GM04504 (cell line): ENCODE measurements at places on chromosomes 2 and 18.
A peak's percentile ranks its signal among the peaks of the same experiment; 100 is the strongest.

- DNase-seq = peak; percentile 44
Measured at GRCh38 chr2:220144411-220144810, 517.0 kb downstream of the SLC4A3 start.

DNA sequence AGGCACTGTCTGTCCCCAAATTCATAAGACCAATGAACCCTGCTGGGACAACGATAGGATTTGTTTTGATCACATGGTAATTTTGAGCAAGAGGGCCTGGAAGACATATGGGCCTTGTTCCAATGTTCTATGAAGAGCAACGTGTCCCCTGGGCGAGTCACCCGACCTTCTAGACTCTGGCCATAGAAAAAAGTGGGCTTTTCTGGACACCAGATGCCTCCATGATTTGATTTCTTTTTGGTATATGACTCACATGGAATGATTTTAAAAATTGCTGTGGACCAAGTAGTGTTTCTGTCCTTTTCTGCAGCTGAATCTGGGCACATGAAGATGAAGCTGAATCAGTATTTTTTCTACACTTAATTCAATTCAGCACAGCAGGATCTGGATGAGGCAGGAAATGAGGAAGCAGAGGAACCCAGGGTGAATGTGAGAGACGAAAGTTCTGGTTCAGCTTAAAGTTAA lies 104.9 kb downstream of the CDC42EP3 start:
- peak; percentile 59 for DNase-seq

- DNase-seq = no peak
Measured at GRCh38 chr2:182921234-182921633, 54.8 kb upstream of the FRZB start.

GRCh38 chr18:41783065-41783818 lies 171.8 kb upstream of the PIK3C3 start:
- DNase-seq = no peak

GRCh38 chr2:8806885-8807704 lies 30.3 kb downstream of the KIDINS220 start:
- no peak for DNase-seq

GRCh38 chr2:105771836-105772235 lies 27.1 kb downstream of the NCK2 start:
- no peak for DNase-seq

DNA sequence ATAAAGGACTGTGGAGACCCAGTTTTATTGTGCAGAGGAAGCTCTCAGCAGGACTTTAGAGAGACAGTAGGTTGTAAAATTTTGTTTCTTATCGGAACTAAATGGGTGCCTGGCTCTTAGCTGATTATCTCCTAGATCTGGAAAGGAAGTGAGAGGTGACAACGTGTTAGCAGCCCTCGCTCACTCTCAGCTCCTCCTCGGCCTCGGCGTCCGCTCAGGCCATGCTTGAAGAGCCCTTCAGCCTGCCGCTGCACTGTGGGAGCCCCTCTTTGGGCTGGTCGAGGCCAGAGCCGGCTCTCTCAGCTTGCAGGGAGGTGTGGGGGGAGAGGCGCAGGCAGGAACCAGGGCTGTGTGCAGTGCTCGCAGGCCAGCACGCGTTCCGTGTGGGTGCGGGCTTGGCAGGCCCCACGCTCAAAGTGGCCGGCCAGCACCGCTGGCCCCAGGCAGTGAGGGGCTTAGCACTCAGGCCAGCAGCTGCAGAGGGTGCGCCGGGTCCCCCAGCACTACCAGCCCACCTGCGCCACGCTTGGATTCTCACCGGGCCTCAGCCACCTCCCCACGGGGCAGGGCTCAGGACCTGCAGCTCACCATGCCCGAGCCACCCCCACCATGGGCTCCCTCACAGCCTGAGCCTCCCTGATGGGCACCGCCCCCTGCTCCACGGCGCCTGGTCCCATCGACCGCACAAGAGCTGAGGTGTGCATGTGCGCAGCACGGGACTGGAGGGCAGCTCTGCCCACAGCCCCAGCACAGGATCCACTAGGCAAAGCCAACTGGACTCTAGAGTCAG lies 4.6 kb upstream of the MFF start:
- DNase-seq = no peak

GRCh38 chr2:181174611-181175580 lies 194.5 kb downstream of the UBE2E3 start:
- no peak for DNase-seq

DNA sequence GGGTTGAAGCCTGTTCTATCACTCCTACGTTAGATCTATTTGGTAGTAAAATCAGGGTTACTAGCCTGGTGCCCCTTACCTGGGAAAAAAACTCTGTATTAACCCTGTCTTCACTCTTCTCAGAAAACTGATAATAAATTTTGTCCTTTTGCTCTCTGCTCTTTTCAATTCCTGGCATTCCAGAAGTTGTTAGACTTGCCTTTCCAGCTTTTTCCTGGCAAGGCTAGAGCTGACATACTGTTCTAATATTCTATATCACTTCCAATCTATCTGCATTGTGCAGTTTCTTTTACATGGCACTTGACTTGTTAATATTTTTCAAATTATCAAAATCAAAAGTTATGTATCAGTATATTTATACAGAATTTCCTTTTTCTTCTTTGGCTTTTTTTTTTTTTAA lies 162.2 kb downstream of the FIGN start:
- no peak for DNase-seq

DNA sequence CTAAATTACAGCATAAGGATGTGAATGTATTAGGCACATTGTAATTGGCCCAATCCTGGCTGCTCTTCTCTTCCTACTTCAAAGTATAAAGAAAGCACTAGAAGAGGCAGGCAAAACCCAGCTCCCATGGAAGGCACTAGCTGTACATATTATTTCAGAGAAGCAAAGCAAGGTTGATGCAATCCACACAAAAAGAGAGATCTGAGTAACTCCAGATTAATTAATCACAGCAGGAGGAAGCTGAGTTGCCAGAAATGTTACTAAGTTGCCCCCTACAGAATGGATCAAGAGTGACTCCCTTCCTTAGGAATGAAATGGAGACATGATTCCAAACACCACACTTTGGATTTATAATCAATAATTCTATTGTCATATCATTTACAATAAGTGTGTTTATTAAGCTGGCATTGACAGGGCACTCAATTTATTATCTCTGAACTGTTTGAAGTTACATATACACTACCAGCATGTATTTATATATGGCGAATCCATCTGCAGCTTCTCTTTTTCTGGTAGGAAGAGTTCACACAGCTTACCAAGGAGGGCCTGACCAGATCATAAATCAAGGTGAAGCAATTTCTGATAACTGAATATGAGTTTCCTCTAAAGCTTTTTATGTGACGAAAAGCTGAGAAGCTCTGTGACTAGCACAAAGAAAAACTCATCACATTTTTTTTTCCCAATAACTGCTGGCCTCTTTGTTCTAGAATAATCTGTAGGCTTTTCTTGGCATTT lies 393.1 kb upstream of the LYPD1 start:
- DNase-seq = no peak

- no peak for DNase-seq
Measured at GRCh38 chr2:43074592-43075053, 151.8 kb downstream of the ZFP36L2 start.

GRCh38 chr2:195181059-195181705 lies 475.8 kb upstream of the SLC39A10 start:
- DNase-seq = no peak

- DNase-seq = peak; percentile 59
Measured at GRCh38 chr2:205405752-205406151, 276.5 kb upstream of the NRP2 start.

- no peak for DNase-seq
Measured at GRCh38 chr2:198322275-198322674, 517.9 kb downstream of the PLCL1 start.

- no peak for DNase-seq
Measured at GRCh38 chr18:75783566-75784281, 356.2 kb upstream of the SMIM21 start.

DNA sequence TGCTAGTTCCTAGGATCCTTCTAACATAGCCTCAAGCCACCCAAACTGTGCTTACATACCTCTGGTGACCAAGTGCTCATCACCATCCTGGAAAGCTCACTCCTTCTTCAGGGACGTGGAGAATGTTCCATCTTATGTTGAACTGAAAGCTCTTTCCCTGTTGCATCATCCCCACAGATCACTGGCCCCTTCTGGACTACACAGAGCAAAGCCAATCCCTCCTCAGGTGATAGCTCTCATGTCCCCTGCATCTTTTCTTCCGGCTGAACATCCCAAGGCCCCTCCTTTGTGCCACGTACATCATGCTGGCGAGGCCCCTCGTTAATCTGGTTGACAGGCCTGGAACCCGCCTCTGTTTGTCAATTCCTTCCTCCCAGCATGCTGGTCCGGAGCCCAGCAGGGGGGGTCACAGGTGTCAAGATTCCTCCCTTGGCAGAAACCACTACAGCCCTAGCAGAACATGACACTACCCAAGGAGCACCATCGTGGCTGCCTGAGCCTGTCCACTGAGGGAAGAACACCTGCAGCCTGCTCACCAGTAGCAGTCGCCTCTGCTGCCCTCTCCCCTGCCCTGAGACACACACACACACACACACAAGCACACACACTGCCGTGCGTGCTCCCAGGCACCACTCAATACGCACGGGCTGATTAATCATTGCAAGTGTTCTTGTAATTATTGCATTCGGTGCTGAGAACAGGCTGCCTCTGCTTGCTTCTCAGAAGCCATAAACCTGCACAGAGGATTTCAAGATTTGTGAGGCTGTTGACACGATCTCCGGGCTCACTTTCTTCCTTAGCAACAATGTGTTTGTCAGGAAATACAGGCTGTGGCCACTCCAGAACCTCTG lies 6.3 kb upstream of the KCNK3 start:
- no peak for DNase-seq

DNA sequence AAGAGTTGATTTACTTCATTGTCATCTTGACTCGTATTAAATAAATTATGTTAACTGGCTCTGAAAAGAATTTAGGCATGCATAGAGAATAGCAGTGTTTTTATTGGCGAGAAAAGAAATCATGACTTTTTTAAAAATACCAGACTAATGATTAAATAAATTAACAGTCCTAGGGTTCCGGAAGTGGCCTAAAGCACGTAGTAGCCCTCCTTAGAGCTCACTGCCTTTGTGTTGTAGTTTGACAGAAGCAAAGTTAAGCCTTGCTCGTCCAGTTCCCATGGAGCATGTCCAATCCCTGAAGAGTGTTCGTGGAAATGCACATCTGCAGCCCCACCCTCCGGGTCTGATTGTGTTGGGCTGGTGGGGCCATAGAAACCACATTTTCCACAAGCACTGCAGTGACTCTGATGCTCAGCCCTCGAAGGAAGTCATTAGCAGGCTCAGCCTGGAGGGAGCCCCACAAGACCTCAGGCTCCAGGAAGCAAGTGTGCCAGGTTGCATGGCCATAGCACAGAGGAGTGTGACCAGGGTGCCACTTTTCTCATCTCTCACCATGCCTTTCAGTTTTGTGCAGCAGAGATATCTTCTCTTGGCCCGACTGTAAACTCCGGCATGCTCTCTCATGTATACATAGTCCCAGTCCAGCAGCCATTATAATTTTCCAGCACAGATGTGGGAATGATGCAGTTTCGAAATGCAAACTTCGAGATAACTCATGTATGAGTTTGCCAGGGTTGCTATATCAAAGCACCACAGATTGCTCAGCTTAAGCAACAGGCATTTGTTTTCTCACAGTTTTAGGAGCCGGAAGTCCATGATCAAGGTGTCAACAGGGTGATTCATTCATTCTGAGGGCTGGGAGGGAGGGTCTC lies 188.6 kb upstream of the SH3BP4 start:
- DNase-seq = peak; percentile 79

DNA sequence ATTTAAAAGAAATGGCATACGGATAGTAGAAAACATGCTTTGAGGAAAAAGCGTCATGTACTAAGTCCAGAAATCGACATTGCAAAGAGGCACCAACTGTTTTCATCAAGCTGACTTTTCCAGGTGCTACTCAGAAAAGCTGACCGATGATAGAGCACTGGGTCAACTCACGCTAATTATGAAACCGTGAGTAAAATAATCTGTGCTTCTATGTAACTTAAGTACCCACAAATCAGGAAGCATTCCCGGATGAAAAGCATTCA lies 353 bp upstream of the NUP35 start:
- no peak for DNase-seq

GRCh38 chr18:34734056-34734455 lies 24.0 kb downstream of the DTNA start:
- DNase-seq = no peak

GRCh38 chr2:48991415-48992131 lies 162.7 kb downstream of the FSHR start:
- no peak for DNase-seq

DNA sequence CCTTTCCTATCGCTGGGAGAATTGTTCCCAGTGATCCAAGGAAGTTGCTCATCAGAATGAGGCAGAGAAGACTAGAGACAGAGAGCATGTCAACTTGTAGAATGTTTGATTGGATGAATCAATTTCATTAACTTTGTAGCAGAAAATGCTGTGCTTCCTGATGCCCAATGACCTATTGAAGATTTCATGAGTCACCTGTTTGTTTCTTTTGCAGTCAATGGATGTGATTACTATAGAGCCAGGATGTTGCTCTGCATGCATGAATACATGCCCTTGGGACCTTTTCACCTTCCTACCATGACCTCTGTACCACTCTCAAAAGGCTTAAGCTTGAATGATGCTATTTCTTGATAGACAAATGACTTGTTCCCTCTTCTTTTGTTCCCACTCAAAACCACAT lies 23.3 kb downstream of the SCG2 start:
- no peak for DNase-seq

- DNase-seq = no peak
Measured at GRCh38 chr2:238155761-238156694, 2.7 kb upstream of the ERFE start.
